ENCODE measurements at places on chromosomes 11 and 22.

- no peak for DNase-seq
Measured at GRCh38 chr11:22957786-22958185, 97.5 kb upstream of the CCDC179 start.

DNA sequence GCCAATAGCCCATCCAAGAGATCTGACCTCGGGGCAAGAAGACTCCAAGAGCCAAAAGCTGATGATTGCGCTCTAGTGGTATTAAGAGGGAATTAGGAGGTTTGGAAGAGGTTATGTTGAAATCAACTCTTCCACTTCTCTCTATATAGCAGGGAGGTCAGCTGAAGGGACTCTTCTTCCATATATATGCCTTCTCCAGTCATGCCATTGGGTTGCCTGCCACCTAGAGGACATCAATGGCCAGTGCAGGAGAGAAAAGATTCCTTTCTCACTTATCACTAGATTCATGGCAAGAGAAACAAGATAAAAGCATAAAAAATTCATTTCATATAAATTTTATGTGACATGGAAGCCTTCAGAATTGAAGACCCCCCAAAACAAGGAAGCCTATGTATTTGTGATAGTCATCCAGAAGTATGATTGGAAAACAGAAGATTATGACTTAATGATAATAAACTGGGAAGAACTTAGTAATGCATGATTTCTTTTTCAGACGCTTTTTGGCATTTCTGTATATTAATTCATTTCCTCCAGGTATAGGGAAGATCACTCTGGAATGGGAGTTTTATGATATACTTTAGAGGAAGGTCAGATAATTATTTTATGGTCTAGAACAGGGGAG is 435.1 kb upstream of the DDI1 start:
- DNase-seq = peak; percentile 87

DNA sequence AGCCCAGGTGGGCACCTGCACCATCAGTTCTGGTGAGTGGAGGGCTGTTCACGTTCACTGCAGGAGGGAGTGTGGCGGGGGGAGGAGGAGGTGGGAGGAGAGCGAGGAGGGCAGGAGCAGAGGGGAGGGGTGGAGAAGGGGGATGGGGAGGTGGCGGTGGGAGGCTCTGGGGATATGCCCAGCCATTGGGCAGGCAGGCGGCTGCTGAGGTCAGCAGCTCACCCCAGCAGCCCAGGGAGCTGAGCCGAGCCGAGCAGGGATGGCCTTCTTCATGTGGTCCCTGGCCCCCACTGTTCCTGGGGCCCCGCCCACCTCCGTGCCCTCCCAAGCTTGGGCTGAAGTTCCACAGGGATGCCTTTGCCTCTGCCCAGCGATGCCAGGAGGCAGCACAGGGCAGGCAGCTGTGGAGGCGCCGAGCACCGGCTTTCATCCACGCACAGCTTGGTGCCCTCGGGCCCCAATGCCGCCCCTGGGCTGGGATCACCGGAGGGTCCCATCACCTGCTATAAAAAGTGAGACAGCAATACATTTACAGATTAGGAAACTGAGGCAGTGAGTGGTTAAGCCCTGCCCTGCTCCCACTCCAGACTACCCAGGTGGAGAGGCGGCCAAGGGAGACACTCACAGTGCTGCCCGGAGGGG is 21.6 kb downstream of the RTN4R start:
- DNase-seq = no peak

- DNase-seq = no peak
Measured at GRCh38 chr22:20221421-20222340, 46.4 kb downstream of the RTN4R start.

- peak; percentile 78 for DNase-seq
Measured at GRCh38 chr11:31240340-31240904, 129.1 kb downstream of the DCDC1 start.

DNA sequence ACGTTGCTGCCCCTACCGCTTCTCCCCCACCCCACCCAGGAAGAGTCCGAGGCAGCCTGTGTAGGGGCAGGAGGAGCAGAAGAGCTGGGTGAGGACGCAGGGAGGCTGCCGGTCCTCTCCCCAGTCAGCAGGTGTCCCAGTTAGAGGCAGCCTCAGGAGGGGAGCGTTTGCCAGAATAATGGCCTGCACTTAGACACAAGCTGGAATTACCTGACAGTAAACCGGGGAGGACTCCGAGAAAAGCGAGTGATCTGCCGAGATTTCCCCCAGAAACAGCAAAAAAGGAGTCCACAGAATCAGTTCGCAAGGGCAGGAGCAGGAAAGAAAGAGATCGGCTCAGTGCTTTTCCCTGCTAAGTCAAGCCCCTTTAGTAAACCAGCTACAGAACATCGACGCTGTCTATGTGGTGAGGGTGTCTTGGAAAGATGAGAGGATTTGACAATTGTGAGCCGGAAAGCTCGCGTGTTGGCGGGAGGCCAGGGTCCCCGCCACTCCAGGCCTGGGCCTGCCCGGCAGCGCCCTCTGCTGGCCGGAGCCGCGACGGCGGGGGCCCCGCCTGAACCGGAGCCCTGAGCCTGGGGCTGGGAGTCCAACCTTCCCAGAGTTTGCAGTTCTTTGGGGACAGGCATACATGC is 17.7 kb upstream of the THRSP start:
- peak; percentile 64 for DNase-seq

DNA sequence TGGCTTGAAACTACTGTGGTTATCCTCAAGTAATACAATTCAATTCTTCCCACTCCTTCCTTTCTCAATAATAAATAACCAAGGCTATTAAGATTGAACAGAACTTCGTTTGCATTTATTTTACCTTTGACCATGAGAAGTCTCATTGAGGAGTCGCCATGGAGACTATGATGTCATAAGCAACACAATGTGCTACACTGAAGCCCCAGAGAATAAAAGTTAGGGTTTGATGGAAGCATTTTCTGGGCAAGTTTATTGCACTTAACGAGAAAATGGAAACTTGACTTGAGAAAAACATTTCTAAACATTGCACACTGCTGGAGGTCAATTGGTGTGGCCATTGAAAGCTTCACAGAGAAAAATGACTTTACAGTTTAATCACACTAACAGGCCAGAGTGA is 121.5 kb downstream of the FAM76B start:
- DNase-seq = no peak

DNA sequence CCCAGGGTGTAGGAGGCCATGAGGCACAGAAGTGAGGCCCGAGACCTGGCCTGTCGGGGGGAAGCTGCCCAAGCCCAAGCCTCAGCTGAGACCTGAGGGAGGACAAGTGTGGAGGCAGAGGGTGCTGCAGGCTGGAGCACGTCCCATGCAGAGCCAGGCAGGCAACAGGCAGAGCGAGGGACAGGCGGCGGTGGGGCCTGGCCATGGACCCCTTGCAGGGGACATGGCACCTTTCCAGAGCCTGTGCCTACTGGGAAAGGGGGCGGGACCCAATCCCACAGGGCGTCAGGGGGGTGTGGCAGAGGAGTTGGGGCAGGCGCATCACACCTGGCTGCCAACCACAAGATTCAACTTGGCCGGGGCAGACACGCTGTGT is 4.3 kb downstream of the TNNI2 start:
- DNase-seq = no peak

GRCh38 chr22:17429516-17429915 is 60.3 kb downstream of the CECR2 start:
- no peak for DNase-seq

DNA sequence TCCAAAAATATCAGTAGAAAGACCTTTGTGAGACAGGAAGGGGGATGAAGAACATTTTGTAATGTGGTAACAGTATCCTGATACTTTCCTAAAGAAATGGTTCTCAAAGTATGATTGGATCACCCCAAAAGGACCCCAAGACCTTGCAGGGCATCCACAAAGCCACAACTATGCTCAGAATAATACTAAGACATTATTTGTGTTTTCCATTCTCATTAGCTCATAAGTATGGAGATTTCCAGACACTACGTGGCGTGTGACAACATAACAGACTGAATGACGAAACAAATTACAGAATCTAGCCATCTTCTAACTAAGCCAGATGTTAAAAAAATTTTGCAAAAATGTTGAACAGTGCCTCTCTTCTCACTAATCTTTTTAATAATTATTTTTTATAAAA is 24.9 kb downstream of the CHEK2 start:
- DNase-seq = peak; percentile 88

DNA sequence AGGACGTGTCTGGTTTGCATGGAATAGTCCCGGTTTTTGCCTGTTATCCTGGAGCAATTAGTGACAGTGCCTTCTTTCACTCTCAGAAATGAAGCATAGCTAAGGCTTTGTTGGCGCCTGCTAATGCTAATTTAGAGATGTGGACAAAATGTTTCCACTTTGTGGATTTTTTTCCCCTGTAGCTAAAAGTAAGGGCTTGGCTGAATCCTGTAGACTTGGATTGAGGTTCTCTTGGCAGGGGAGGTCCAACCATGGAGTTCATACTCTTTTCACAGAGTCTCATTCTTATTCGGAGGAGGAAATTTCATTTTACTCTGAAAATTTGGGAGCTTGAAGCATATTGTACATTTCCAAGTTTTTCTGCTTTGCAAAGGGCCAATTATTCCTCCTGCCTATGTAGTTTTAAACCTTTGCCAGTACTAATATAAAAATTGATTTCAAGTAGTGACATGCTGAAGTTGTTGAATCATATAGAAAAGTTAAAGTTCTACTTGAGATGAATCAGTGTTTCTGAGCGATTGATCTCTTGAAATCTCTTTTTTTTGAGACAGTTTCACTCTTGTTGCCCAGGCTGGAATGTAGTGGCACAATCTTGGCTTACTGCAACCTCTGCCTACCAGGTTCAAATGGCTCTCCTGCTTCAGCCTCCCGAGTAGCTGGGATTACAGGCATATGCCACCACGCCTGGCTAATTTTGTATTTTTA is 20.0 kb downstream of the PPFIA1 start:
- no peak for DNase-seq

GRCh38 chr11:125371431-125371935 is 124.6 kb downstream of the FEZ1 start:
- no peak for DNase-seq

- no peak for DNase-seq
Measured at GRCh38 chr11:17906436-17906835, 106.4 kb downstream of the SERGEF start.

DNA sequence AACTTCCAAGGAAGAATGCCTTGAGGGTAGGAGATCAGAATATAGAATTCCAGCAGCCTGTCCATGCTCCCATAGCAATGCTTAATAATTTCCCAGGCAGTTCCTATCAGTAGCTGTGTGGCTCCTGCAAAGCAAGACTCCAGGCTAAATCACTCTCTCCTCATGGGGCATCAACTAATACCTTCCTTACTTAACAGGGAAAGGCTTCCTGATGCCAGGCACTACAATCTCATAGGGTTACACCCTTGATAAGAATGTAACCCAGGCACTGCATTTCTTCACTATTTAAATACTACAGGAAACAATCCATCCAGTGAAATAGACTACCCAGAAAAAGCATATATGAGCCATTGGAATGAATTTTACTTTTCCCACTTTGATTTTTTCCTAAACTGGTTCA is 615.0 kb upstream of the ARHGAP42 start:
- no peak for DNase-seq

GRCh38 chr11:29184939-29185890 is 831.6 kb downstream of the KCNA4 start:
- peak; percentile 97 for DNase-seq

DNA sequence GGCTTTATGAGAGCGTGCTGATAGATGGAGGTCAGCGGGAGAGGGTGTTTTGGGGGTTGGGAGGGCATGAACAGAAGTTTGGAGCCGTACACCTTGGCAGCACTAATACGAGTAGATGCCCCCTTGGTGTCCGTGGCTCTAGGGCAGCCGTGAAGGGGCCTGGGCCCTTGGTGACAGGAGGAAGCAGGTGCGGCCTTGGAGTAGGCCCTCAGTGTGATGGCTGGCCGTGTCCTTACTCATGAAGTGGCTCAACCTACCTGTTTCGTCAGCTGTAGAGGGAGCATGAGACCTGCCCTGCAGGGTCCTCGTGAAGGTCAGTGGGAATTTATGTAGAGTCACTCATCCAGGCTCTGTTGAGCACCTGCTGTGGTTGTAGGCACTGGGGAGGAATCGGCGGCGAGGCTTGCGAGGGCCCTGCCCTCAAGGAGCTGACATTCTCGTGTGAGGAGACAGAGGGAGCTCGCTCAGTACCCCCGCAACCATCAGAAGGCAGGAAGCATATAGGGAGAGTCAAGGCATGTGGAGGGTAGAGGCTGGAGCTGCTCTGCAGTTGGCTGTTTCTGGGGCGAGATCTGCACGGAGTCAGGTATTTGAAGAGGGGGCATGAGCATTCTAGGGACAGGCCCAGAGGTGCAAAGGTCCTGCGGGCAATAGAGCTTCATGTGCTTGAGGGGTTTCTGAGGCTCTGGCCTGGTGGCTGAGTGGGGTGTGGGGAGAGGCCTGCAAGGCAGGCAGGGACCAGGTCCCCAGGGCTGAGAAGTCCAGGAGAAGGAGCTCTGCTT is 39.6 kb downstream of the TBC1D22A start:
- DNase-seq = no peak

DNA sequence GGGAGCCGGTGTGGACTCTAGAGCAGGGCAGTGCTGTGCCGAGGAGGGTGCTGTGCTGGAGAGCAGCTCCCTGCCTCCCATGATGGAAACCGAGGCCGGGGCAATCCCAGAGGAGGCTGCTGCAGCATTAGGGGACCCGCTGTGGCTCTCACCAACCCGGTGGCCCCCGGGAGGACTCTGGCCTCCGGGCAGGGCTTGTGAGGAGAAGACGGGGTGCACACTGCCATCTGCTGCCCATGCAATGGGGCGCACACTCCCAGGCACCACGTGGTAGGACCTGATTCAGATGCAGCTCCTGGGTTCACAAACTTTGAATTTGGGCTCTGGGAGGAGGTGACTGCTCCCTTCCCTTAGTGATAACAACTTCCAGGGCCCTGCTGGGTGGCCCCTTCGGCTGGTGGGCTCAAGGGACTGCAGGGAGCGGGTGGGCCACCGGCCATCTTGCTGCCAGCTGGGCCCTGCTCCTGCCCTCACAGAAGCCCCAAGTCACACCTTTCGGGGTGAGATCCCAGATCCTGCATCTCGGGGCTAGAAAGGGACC is 93.8 kb upstream of the FGF3 start:
- DNase-seq = peak; percentile 43

GRCh38 chr11:64103277-64103985 is 62.5 kb downstream of the MACROD1 start:
- DNase-seq = no peak

DNA sequence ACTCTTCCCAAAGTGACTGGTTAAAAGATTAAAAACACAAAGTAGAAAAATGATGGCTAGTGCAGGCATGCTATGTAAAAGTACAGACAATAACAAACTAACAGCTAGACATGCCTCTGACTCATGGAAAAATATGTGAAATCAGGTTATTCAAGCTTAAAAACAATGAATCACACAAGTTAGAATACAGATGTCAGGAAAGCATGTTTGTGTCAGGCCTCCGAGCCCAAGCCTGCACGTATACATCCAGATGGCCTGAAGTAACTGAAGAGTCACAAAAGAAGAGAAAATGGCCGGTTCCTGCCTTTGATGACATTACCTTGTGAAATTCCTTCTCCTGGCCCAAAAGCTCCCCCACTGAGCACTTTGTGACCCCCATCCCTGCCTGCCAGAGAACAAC is 110.1 kb downstream of the NOX4 start:
- DNase-seq = peak; percentile 98

DNA sequence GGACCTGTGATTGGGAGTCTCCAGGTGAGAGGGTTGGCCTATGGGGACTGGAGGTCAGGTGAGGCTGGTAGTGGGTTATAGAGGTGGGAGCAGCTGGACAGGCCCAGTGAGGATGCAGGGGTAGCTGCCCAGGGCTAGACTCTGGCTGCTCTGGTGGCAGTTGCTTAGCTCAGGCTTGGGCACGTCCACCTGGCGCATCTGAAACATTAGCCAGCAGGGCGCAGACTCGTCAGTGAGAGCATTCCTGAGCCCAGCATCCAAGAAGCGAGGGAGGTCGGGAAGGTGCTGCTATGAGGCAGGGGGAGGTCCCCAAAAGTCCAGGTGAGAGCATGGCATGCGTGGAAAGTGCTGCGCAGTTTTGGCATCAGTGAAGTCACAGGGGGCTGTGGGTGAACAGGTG is 3.5 kb upstream of the GGT1 start:
- no peak for DNase-seq

- DNase-seq = peak; percentile 15
Measured at GRCh38 chr11:14617241-14618027, 26.2 kb upstream of the PDE3B start.
